ENCODE measurements at places on chromosomes 16 and 17.

DNA sequence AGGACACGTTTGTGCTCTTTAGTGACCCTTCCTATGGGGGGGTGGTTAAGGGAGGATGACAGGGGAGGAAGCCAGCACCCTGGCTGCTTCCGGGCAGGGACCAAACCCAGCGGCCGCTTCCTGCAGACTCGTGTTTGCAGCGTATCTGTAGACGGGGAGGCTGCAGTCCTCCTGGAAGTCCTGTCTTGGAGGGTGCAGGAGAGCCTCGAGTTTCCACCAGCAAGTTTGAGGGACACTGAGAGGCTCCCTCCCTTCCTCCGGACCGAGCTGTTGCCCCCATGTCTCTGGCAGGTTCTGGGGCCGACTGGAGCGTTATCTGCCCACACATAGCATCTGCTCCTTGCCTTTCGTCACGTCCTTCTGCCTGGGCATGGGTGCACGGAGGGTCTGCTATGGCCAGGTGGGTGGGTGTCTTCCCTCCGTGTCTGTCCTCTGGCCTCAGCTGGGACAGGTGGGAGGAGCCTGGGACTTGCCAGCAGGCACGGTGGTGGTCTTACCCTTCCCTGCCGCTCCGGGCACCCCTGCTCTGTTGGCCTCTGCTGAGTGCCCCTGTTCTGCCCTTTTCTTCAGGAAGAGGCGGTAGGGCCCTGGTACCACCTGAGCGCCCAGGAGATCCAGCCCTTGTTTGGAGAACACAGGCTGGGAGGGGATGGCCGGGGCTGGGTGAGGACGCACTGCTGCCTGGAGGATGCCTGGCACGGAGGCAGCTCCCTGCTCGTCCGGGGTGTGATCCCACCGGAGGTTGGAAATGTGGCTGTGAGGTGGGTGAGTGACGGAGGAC lies 8.8 kb downstream of the ENGASE start:
- DNase-seq, result no peak

DNA sequence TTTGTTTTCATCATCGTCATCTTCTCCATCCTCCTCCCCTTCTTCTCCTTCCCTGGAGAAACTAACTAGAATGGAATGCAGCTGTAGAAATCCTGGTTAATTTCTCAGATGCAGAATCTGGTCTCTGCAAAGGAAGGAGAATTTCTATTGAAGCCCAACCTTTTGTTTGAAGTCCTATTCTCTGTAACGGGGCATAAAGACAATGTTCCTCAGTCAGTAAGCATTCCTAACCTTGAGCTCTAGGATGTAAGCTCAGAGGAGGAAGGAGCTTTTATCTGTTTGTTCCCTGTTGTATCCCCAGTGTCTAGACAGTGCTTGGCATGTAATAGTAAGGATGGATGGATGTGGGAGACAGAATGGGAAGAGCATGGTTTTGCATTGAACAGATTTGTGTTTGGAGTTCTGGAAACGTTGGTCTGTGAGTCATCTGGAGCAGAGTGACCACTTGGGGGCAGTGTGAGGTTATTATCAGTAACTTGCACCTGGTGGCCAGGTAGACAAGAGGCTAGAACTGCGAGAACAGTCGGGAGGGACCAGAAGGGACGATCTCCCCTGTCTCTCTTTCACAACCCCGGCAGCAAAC lies 363.7 kb downstream of the SNX29 start:
- DNase-seq, result peak; percentile 35

GRCh38 chr16:23829454-23829853 lies 6.3 kb upstream of the PRKCB start:
- no peak for DNase-seq

- no peak for DNase-seq
Observed at GRCh38 chr17:59878624-59879023, 14.1 kb downstream of the TUBD1 start.
